ENCODE measurements at places on chromosomes 11 and 22. TPM values are rescaled to one million over a fixed set of nuclear protein-coding genes. Genes with fewer than 3 reads are reported as not detected.

DNA sequence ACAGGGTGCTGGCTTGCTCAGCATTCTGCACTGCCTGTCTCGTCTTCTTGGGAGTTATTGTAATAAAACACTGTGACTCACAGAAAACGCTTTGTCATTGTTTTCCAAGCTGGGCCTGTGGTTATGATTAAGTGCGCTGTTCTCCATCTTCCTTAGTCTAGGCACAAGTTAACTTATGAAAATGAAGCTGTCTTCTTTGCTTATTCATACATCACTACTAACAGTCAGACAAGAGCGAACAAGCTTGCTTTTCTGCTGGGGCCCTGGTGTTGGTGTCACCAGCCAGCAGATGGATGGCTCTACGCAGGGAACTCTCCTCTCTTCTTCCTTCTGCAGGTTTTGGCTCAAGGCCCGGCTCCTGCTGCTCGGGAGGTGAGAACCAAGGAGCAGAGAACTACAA lies 380.1 kb upstream of the SYN3 start:
- DNase-seq, result no peak

GRCh38 chr11:8095371-8095770 lies 14.4 kb downstream of the TUB start:
- peak; percentile 36 for DNase-seq

DNA sequence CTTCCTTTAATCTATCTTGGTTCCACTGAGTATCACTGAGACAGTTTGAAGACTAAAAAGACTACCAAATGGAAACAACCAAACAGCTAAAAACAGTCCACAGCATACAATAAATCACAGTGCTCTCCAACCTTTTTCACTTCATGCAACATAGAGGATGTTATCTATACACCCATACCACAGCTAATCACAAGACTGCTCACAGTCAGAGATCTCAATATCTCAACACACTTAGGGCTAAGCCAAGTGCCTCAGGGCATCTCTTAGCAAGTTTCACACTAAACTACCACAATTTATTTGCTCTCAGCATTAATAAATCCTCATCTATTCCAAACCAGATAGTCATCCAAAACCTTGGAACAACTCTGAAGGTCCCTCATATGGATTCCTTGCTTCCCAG lies 129.4 kb downstream of the SBF2 start:
- no peak for DNase-seq

DNA sequence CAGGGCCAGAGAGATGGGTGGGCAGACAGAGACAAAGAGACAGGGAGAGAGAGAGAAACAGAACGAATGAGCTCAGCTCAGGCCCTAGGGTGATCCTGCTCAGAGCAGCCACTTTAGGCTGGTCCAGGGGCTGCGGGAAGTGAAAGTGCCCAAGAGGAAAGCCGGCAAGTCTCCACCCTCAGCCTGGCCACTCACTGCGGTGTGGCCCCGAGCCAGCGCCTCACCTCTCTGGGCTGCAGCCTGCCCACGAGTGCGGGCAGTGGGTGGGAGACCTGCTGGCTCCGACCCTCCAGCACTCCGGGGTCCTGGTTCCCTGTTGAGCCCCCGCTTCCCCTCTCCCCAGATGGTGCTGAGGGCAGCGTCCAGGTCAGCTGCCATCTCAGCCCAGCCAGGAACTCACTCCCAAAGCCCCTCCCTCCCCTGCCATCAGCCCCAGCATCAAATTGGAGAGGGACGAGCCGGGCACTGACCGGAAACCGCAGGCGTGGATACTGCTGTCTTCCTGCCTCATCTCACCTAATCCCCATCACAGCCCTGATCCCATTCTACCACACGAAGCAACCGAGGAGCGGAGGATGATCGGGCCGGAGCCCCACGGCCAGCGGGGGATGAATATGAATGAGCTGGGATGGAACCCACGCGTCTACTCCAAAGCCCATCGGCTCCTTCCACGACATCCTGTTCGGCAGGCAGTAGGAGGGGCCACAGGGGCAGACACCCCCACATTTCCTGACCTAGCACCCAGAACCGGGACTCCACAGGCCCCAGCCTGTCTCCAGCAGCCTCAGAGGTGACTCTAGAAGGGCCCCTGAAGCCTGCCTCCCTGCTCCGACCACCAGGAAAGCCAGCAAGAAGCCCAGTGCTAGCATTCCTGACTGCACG lies 16.9 kb downstream of the ELFN2 start:
- DNase-seq, result no peak

DNA sequence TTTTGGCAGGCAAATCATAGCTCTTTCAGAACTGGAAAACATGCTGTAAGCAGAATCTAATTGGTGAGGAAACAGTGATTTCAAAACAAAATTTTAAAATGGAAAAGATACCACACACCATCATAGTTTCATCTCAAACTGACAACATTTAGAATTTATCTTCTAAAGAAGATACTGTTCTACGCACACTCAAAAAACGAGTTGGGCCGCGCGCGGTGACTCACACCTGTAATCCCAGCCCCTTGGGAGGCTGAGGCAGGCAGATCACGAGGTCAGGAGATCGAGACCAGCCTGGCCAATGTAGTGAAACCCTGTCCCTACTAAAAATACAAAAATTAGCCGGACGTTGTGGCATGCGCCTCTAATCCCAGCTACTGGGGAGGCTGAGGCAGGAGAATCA lies 44.2 kb upstream of the ADSL start:
- no peak for DNase-seq

DNA sequence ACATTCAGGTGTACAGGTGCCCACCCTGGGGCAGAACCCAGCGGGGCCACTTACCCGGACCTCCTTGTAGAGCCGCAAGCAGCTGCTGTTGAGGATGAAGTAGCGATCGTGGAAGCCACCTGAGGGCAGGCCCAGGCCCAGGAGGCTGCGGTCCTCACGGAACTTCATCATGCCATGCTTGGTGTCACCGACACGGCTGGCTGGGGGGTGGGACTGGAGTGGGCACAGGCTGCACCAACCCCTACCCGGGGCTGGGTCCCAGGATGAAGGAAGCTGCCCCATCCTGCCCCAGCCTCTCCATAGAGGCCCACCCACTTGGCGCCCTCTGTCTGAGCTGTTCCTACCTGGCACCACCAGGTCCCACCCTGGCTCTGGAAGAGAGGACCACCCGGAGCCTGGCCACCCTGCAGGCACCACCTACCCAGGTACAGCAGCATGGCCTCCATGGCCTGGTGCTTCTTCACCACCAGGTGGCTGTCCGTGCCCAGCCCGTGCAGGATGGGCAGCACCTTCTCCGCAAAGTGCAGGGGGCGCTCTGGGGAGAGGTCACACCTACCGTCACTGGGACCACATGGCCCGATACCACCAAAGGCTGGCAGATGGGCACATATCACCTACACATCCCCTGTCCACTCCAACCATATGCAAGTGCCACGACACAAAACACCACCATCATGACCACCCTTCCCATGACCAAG lies 19.2 kb upstream of the PDE2A start:
- DNase-seq, result no peak

DNA sequence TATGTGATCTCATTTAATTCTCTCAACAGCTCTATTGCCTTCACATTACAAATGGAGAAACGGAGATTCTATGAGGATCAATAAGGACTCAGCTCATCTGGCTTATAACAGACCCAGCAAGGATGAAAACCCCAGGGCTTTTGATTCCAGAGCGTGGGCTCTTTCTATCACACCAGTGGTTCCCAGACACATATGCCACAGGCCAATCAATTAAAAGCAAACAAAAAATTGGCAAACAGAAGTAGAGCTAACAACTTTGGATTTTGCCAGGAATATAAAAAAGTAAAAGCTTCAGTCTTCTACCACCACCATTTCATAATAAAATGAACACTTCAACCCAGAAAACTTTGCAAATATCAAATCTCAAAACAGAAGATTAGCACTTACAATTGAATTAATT lies 71.1 kb upstream of the FAT3 start:
- DNase-seq, result no peak

- no peak for DNase-seq
Measured at GRCh38 chr22:46604306-46604690, 15.9 kb upstream of the GRAMD4 start.

GRCh38 chr11:73273222-73273895 lies 1.2 kb downstream of the P2RY6 start:
- no peak for DNase-seq

- DNase-seq, result no peak
Measured at GRCh38 chr11:122179961-122180834, 64.2 kb upstream of the BLID start.

GRCh38 chr11:2223153-2223794 lies 47.1 kb downstream of the ASCL2 start:
- no peak for DNase-seq

DNA sequence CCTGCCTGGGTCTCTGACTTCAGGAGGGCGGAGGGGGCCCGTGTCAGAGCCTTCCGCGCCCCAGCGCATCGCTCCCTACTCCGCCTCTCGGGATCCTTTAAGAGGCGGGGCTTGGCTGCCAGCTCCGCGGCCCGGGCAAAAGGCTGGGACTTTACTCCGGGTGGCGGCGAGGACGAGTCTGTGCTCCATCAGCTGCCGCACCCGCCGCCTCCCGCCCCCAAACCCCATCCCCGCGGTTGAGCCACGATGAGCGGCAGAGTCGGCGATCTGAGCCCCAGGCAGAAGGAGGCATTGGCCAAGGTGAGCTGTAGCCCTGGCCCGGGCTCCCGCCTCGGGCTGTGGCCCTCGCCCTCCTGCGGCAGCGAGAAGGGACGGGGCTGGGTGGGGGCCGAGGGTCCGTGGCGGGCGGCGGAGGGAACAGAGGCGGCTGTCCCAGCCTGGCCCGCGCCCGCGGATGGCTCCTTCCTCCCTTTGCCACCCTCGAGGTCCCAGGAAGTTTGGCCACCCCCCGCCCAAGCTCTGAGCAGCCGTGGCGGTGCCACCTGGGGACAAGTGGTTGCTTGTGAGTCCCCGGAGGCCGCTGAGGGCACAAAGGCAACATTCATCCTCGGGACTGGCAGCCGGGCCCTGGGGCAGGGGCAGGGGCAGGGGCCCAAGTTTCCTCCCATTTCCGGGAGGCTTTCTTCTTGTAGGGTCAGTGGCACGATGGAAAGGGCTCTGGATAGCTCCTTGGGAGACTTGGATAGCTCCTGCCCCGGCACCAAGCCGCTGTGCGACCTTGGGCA lies at the start of gene SEC14L2:
SEC14L2 (plus strand) TSS at position 148 of the 785 bp plus-strand sequence; CDS start at position 247, 99 bp downstream.
- DNase-seq, result peak; percentile 64

DNA sequence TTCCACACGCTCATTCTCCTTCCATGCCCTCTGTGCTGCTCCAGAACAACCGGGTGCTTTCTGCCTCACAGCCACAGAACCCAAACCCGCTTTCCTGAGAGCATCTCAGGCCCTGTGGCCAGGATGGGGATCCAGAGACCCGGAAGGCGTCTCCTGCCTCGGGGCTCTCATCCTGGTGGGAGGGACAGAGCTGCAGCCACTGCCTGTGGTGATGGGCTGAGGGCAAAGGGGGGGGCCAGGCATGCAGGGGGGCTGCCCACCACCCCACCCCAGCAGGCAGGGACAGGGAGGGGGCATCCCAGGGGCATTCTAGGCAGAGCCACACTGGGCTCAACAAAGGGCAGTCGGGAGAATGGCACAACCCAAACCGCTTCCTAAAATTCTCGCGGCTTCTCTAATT lies 41.4 kb downstream of the CERK start:
- no peak for DNase-seq

DNA sequence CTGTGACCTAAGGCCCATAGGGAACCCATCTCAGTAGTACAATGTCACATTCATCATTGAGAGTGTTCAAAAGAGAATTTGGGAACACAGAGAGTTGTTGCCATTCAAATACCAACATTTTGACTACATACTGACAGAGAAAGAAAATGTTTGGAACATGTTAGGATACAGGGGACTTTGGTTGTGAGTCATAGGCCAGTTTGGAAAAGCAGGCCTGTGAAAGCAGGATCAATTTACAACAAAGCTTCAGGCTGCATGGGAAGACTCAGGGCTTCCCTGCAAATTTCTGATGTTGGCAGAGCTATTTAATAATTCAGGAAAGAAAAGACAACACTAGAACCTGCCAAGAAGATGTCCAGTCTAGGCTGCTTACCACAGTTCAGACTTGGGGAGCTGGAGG lies 374 bp downstream of the NLRP10 start:
- DNase-seq, result no peak

GRCh38 chr22:30185549-30185948 lies 61.0 kb downstream of the LIF start:
- no peak for DNase-seq

DNA sequence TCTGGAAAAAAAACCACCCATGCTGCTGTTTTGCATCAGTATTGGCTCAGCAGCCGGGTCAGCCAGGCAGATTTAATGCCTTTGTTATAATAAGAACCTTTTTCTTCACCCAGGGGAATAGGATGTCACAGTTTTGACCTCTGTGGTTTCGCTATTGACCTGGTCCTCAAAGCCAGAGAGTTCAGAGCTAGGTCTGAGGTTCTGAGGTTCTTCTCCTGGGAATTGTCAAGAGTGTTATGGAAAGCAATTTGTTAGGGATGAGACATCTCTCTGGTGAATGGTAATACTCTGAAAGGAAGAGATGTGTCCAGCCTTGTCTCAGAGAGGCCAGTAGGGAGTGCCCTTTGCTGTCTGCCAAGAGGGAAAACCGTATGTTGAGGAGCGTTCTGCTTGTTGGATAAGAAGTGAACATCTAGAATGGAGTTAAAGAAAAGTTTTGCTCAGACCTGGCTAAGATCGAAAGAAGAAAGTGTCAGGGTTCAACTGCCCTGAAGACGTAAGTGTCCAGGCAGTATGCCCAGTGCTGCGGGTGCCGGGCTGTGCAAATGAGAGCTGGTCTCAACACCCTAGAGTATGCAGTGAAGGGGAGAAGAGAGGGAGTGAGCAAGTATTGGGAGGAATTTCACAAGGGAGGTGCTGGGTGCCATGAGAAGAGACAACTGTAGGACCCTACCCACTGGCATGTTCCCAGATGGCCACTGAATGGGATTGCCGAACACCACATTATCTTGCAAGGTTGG lies 150.9 kb upstream of the TTC12 start:
- DNase-seq, result no peak

- DNase-seq, result no peak
Measured at GRCh38 chr22:37709445-37709765, 12.6 kb downstream of the TRIOBP start.

KCNK4 gene
- total RNA-seq, result not detected

CREBZF gene
- total RNA-seq, result 48.2 TPM

FANCF gene
- total RNA-seq, result 17.9 TPM

DDX6 gene
- total RNA-seq, result 174 TPM

KDM4E gene
- total RNA-seq, result not detected

ACCSL gene
- not detected for total RNA-seq

All from ureter (tissue), 1 donor.